Natural killer cell treated with Interleukin-12 subunit alpha and Interleukin-12 subunit beta and Interleukin-15 and Interleukin-18, amount 100 ng/mL, for 72 hours (primary cell): ENCODE measurements at places on chromosomes 4 and X.
A peak's percentile ranks its signal among the peaks of the same experiment; 100 is the strongest.

DNA sequence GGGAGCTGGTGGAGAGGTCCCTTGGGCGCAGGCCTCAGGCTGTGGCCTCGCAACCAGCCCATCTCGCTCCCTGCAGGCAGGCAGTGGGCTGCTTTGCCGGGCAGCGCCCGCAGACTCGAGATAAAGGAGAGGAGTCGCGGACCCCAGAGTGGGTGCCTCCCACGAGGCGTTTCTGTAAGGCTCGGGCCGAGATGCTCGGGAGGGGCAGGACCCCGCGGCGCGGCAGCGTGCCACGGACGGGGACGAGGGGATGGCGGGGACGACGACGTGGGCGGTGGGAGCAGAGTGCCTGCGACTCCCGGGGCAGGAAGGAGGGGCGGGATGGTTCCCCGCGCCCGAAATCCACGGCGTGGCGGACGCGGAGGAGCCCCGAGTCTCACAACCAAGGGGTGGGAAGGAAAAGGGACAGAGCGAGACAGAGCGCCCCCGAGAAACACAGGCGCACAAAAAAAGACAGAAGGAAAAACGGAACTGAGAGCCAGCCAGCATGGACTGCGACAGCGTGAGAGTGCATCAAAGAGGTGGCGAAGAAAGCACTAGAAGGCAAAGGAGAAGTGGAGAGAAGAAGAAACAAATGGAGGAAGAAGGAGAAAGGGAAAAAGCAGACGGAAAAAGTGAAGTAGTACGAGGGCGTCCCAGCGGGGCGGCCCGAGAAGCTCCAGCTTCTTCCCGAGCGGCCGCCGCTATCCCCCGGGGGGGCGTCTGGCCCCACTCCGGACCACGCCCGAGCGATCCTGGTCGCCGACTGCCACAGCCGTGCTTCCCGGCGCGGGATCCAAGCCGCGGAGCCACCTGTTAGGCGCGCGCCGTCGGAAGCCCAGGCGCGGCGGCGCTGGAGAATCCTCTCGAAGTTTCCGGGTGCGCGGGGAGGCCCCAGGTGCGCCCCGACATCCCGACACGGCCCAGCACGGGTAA is 1.5 kb downstream of the BEND4 start:
- H3K27me3 ChIP-seq: peaks cover 36% of the 10 kb centered on the region
- no peak overlapping the region for H3K27ac ChIP-seq
- DNase-seq: no peak
- H3K4me1 ChIP-seq: peaks cover 9% of the 10 kb centered on the region
- H3K4me3 ChIP-seq: peak overlapping the region; percentile 93
- H3K36me3 ChIP-seq: peaks cover 16% of the 10 kb centered on the region

- no peak overlapping the region for H3K4me3 ChIP-seq
- peaks cover 8% of the 10 kb centered on the region for H3K27me3 ChIP-seq
- H3K36me3 ChIP-seq: no peaks in the 10 kb centered on the region
- H3K4me1 ChIP-seq: no peaks in the 10 kb centered on the region
Measured at GRCh38 chrX:103864886-103865534, 33.0 kb upstream of the RAB9B start.

DNA sequence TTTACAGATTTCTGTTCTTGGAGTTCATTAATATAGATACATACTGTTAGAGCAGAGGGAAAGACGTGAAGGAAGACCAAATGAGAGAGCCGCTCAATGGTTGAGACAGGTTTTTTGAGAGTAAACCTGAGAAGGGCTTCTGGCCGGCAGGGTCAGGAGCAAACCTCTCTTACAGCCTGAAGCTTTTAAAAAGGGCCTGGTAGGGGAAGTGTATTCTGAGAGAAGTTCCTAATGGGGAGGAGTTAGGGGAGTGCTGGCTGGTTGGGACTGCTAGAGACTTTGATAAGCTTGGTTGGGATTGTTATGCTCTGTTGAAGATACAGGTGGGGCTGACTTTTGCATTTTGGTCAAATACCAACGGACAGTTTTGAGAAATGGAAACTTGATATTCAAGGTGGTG is 186.8 kb upstream of the PABPC4L start:
- H3K27ac ChIP-seq: no peak overlapping the region
- H3K4me3 ChIP-seq: no peak overlapping the region
- H3K4me1 ChIP-seq: no peaks in the 10 kb centered on the region
- no peaks in the 10 kb centered on the region for H3K27me3 ChIP-seq
- no peaks in the 10 kb centered on the region for H3K36me3 ChIP-seq
- DNase-seq: no peak

DNA sequence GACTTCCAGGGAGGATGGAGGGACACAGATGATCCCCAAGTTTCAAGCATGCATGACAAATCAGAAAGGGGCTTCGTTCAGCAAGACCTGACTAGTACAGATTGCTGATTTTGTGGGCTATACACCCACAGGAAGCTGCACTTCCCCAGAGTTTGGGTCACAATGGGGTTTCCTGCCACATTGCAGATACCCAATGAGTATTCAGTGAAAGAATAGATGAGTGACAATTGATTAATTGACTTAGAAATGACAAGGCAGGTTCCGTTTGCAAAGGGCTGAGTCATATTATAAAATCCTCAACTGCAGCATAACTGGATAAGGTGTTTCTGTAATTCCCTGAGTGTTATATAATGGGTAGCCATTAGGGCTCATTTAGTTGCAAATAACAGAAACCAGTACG is 146.6 kb upstream of the TBL1X start:
- peaks cover 29% of the 10 kb centered on the region for H3K4me1 ChIP-seq
- H3K27ac ChIP-seq: peak overlapping the region; percentile 28
- DNase-seq: peak; percentile 64

- peaks cover 5% of the 10 kb centered on the region for H3K4me1 ChIP-seq
- no peak overlapping the region for H3K4me3 ChIP-seq
- H3K27me3 ChIP-seq: no peaks in the 10 kb centered on the region
- H3K36me3 ChIP-seq: peaks cover 26% of the 10 kb centered on the region
- DNase-seq: no peak
Measured at GRCh38 chr4:53240573-53240972, 125.3 kb downstream of the SCFD2 start.

GRCh38 chr4:145842224-145842887 is 96.3 kb downstream of the ZNF827 start:
- peaks cover 6% of the 10 kb centered on the region for H3K36me3 ChIP-seq
- no peak overlapping the region for H3K4me3 ChIP-seq
- peaks cover 12% of the 10 kb centered on the region for H3K4me1 ChIP-seq
- H3K27me3 ChIP-seq: no peaks in the 10 kb centered on the region

DNA sequence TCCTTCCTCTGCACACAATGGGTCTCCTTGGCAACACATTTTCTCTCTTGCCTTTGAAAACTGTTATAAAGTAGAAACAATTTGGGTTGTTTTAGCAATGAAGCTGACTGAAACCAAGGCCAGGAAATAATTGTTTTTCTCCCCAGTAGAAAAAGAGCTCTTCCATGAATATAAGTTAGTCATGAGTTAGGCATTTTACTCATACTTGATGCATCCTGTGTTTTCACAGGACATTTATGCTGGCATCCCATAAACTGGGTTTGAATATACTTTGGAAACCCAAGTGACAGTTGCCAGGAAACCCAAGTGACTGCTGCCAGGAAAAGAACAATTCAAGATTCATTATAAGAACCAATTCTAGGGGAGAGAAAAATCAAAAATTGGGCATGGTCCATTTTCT is 128.6 kb upstream of the NPY2R start:
- DNase-seq: no peak
- no peaks in the 10 kb centered on the region for H3K36me3 ChIP-seq
- H3K27me3 ChIP-seq: no peaks in the 10 kb centered on the region
- H3K27ac ChIP-seq: no peak overlapping the region
- H3K4me3 ChIP-seq: no peak overlapping the region

DNA sequence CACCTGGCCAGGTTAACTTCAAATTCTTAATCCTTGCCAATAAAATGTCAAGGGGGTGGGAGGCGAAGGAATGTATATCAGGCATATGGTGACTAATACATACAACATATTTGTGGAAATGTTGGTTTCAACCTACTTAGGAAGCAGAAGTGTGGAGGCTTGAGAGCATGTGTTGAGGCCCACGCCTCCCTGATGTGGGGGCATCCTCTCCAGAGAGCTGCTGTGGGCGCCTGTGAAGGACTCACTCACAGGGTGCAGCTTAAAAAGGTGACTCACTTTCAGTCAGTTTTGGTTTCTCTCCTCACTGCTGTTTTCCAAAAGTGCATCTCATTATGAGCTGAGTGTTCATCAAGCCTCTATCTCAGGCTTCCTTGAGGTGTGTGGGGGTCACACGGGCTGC is 27.5 kb downstream of the LNX1 start:
- H3K27me3 ChIP-seq: peaks cover 3% of the 10 kb centered on the region
- no peak for DNase-seq

- H3K27me3 ChIP-seq: peaks cover 3% of the 10 kb centered on the region
- DNase-seq: no peak
- H3K4me1 ChIP-seq: peaks cover 64% of the 10 kb centered on the region
Measured at GRCh38 chrX:71105628-71106027, 912 bp downstream of the CXorf65 start.

DNA sequence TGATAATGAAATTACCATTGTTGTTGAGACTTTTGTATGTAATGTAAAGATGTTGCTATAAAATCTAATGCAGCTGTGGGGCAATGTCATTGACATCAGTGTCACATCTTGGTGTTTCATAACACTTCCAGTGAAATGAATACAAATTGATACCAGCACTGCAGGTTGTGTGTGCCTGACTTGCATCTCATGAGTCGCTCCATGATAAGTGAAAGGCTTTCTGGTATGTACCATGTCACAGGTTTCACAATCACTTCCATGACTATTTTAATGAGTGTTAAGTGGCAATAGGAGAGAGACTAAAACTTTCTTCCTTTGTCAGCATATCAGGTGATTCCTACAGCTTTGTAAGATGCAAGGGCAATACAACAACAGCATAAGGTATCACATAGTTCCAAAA is 94.4 kb downstream of the ABCB7 start:
- H3K4me1 ChIP-seq: no peaks in the 10 kb centered on the region
- no peak overlapping the region for H3K4me3 ChIP-seq
- H3K27ac ChIP-seq: no peak overlapping the region
- H3K36me3 ChIP-seq: no peaks in the 10 kb centered on the region
- no peaks in the 10 kb centered on the region for H3K27me3 ChIP-seq
- DNase-seq: no peak

GRCh38 chrX:13990126-13990800 is 39.4 kb downstream of the GEMIN8 start:
- H3K4me1 ChIP-seq: peaks cover 2% of the 10 kb centered on the region
- DNase-seq: no peak
- H3K27me3 ChIP-seq: peaks cover 16% of the 10 kb centered on the region
- H3K27ac ChIP-seq: no peak overlapping the region
- no peak overlapping the region for H3K4me3 ChIP-seq
- H3K36me3 ChIP-seq: no peaks in the 10 kb centered on the region

GRCh38 chr4:154205471-154205870 is 286.1 kb downstream of the DCHS2 start:
- H3K27ac ChIP-seq: no peak overlapping the region
- no peaks in the 10 kb centered on the region for H3K27me3 ChIP-seq
- H3K36me3 ChIP-seq: no peaks in the 10 kb centered on the region
- H3K4me1 ChIP-seq: no peaks in the 10 kb centered on the region
- DNase-seq: no peak

- no peak overlapping the region for H3K4me3 ChIP-seq
- H3K4me1 ChIP-seq: peaks cover 13% of the 10 kb centered on the region
- H3K36me3 ChIP-seq: no peaks in the 10 kb centered on the region
- no peak for DNase-seq
- peaks cover 12% of the 10 kb centered on the region for H3K27me3 ChIP-seq
Measured at GRCh38 chr4:185139736-185140135, 3.3 kb upstream of the SLC25A4 start.

DNA sequence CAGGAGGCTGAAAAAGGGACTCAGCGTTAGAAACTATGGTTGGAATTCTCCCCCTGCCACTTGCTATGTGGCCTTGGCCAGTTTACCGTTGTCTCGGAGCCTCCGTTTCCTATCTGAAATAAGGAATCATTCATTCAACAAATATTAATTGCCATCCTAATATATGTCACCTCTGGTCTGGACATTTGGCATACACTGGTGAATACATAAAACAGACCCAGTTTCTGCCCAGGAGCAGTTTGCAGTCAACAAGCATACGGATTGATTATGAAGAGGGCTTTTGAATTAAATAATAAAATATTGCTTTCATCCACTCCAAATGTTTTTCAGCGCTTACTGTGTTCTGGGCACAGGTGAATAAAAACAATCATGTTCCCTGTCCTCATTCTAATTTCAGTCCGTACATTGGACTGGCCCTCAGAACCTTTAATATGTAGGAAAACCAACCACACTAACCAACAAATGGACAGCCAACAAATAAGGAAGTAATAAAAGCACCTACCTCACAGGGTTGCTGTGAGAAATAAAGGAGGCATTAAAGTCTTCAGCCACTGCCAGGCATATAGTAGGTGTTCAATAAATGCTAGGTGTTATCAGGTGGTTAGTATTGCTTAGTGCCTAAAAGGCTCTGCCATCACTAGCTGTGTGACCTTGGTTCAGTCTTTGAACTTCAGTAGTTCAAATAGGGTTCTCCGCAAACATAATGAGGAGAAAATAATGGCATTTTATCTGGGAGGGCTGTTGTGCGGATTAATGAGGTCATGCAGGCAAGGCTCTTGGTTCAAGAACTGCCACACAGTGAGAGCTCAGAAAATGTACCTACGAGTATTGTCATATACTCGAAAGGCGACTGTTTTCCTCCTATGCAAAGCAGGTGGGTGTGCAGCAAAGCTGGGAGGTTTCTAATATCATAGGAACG is 7.3 kb upstream of the GSX2 start:
- peak overlapping the region; percentile 94 for H3K4me3 ChIP-seq
- no peaks in the 10 kb centered on the region for H3K36me3 ChIP-seq
- H3K4me1 ChIP-seq: peaks cover 22% of the 10 kb centered on the region
- DNase-seq: no peak
- no peak overlapping the region for H3K27ac ChIP-seq
- peaks cover 76% of the 10 kb centered on the region for H3K27me3 ChIP-seq

- no peaks in the 10 kb centered on the region for H3K4me1 ChIP-seq
- no peaks in the 10 kb centered on the region for H3K27me3 ChIP-seq
- H3K36me3 ChIP-seq: no peaks in the 10 kb centered on the region
Measured at GRCh38 chr4:85151786-85152185, 185.3 kb upstream of the WDFY3 start.

GRCh38 chr4:155901013-155901412 is 2.5 kb upstream of the TDO2 start:
- no peaks in the 10 kb centered on the region for H3K27me3 ChIP-seq
- H3K4me3 ChIP-seq: no peak overlapping the region
- H3K36me3 ChIP-seq: peaks cover 5% of the 10 kb centered on the region
- H3K4me1 ChIP-seq: no peaks in the 10 kb centered on the region
- H3K27ac ChIP-seq: no peak overlapping the region
- DNase-seq: no peak

DNA sequence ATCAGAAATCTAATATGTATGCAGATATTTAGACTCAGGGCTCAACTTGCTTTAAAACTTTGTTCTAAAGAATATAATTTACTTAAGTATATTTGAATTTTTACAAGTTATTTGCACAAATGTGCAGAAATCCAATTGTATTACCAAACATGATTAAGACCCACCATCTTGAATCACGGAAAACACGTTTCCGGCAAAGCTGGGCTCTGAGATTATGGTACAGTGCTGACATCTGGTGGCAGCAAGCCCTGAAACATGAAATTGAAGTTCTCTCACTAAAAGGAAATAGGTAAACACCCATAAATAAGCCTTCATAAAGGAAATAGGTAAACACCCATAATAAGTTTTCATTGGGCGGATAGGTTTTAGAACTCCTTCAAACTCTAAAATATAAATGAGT is 98.3 kb upstream of the MAOA start:
- no peaks in the 10 kb centered on the region for H3K4me1 ChIP-seq
- H3K4me3 ChIP-seq: no peak overlapping the region
- H3K27ac ChIP-seq: no peak overlapping the region
- no peaks in the 10 kb centered on the region for H3K36me3 ChIP-seq
- peaks cover 11% of the 10 kb centered on the region for H3K27me3 ChIP-seq
